HepG2 (cell line): ENCODE measurements at places on chromosomes 11 and 22. TPM values are rescaled to one million over a fixed set of nuclear protein-coding genes. Genes with fewer than 3 reads are reported as not detected.
A peak's percentile ranks its signal among the peaks of the same experiment; 100 is the strongest.

- no peaks in the 10 kb centered on the region for H3K36me3 ChIP-seq
- no peak for DNase-seq
- no peaks in the 10 kb centered on the region for H3K27me3 ChIP-seq
- H3K4me3 ChIP-seq: no peak overlapping the region
Observed at GRCh38 chr11:116357784-116358544, 414.8 kb downstream of the BUD13 start.

The GPHA2 gene
- 10.1 and 13.0 TPM in 2 replicates for polyA plus RNA-seq

The FXYD2 gene
- 38.8 and 45.9 TPM in 2 replicates for polyA plus RNA-seq

- peak overlapping the region; percentile 63 for H3K27ac ChIP-seq
- H3K36me3 ChIP-seq: peaks cover 1% of the 10 kb centered on the region; the same call in 1 of the 2 replicates
- H3K4me1 ChIP-seq: peaks cover 35% of the 10 kb centered on the region
- no peak overlapping the region for H3K4me3 ChIP-seq
- peak; percentile 84 for DNase-seq
Observed at GRCh38 chr11:8699903-8700302, 17.3 kb downstream of the RPL27A start.

The ATXN10 gene
- 162 and 194 TPM in 2 replicates for polyA plus RNA-seq

The CD151 gene
- 197 and 287 TPM in 2 replicates for polyA plus RNA-seq

The CNTN5 gene
- not detected in 2 replicates for polyA plus RNA-seq

DNA sequence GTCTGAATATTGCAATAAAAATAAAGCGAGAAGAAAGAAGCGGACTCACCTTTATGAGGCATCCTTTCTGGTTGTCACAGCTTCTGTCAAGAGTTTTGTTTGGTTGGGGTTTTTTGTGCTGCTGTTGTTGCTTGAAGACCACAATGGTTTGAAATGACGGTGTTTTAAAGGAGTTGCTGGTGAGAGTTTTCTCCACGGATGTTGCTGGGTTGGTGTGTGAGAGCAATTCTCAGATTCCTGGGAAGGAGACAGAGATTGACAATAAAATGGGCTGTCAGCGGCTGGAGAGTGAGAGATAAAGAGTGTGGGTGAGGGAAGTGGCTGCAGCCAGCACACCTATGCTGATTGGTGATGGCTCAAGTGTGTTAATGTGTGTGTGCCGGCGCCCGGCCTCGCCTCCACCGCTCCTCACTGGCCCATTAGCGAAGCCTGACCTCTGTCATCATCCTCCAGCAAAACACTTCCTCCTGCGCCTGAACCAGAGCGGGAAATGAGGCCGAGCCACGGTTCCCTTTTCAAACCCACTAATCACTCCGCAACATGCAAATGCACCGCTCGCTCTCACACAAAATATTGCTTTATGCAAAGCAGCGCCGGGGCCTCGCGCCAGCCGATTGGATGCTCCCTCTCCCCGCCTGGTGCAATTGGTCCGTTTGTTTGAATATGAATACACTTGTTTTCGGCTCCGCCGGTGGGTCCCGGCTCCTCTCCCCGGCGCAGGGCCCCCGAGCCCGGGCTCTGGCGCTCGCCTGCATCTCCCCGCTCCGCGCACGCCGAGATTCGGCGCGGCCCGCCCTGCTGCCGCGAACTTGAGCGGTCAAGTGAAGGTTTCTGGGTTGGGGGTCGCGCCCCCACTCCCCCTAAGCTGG is at the start of gene PAX6:
PAX6 (minus strand) TSS at position 544 of the 869 bp plus-strand sequence. CDS start 4,911 bp downstream, outside the sequence.
- no peaks in the 10 kb centered on the region for H3K36me3 ChIP-seq
- H3K4me1 ChIP-seq: peaks cover 60% of the 10 kb centered on the region
- H3K27ac ChIP-seq: no peak within 1 kb of the TSS
- DNase-seq: peak; percentile 51
- H3K4me3 ChIP-seq: peak within 1 kb of the TSS; percentile 70

DNA sequence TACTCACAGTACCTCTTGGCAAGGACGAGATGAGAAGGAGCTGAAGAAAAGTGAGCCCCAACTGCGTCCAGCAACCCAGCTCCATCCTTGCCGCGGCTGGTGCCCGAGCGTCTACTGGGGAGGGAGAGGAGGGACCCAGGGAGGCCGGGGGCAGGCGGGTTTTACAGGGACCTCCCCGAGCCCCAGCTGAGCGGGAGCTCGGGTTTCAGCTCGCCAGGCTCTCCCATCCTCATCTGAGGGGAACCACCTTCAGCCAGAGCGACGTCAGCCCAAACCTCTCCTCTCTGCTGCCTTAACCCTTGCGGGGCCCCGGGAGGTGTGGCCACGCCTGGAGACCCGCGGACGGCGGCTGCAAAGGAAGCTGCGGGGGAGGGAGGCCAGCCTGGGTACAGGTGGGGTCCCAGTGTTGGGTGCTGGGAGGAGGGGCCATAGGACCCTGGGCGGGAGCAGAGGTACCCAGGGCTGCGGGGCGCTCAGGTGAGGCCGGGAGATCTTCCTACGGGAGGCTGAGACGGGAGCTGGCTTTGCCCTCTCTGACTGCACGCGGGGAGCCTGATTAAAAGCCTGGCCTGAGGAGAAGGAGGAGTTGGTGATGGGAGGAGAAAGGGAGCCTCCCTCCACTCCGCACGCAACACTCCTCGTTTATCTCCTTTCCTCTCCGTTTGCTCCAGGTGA is at the start of gene PAMR1:
PAMR1 (minus strand) TSS at position 116 of the 675 bp plus-strand sequence; CDS start at position 85, 31 bp downstream.
- no peaks in the 10 kb centered on the region for H3K36me3 ChIP-seq
- no peak for DNase-seq
- H3K4me3 ChIP-seq: no peak within 1 kb of the TSS
- H3K27me3 ChIP-seq: peaks cover 7% of the 10 kb centered on the region

The SHISAL1 gene
- not detected in 2 replicates for polyA plus RNA-seq

- no peaks in the 10 kb centered on the region for H3K27me3 ChIP-seq
- H3K27ac ChIP-seq: no peak overlapping the region
- no peak for DNase-seq
- H3K36me3 ChIP-seq: no peaks in the 10 kb centered on the region
- no peaks in the 10 kb centered on the region for H3K4me1 ChIP-seq
Observed at GRCh38 chr11:81870815-81871214, 862.8 kb downstream of the FAM181B start.

- peak; percentile 58 for DNase-seq
- no peak overlapping the region for H3K4me3 ChIP-seq
- H3K27ac ChIP-seq: no peak overlapping the region
- no peaks in the 10 kb centered on the region for H3K27me3 ChIP-seq
- peaks cover 52% of the 10 kb centered on the region for H3K36me3 ChIP-seq
Observed at GRCh38 chr22:41532908-41533825, 11.1 kb downstream of the POLR3H start.

The APOBEC3B gene
- polyA plus RNA-seq: 4.3 and 6.7 TPM in 2 replicates

GRCh38 chr11:17386331-17387084 is 2.0 kb downstream of the KCNJ11 start:
- H3K27ac ChIP-seq: no peak overlapping the region
- DNase-seq: peak; percentile 43
- H3K4me1 ChIP-seq: 0 out of 2 replicates have a peak, but pooled peaks cover 5% of the 10 kb centered on the region

The PLA2G3 gene
- polyA plus RNA-seq: 0.12 and 0.24 TPM in 2 replicates

DNA sequence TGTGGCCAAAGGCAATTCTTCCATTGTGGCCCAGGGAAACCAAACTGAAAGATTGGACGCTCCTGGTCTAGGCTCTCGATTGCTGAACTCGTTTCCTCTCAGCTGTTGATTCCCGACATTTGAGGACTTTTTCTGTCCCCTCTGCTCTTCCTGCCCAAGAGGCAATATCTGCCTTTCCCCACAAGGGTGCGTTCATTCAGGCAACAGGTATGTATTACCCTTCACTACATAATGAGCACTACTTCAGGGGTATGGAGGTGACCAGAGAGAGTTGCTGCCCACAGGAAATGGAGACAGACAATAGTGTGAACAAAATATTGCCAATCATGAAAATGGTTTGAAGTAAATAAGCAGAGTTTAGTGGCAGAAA is 8.2 kb downstream of the PTH start:
- peak overlapping the region; percentile 79 for H3K4me3 ChIP-seq
- no peaks in the 10 kb centered on the region; the same call in 2 of the 3 replicates for H3K27me3 ChIP-seq
- H3K4me1 ChIP-seq: peaks cover 10% of the 10 kb centered on the region; the same call in 1 of the 2 replicates
- no peak overlapping the region for H3K27ac ChIP-seq
- DNase-seq: peak; percentile 77

DNA sequence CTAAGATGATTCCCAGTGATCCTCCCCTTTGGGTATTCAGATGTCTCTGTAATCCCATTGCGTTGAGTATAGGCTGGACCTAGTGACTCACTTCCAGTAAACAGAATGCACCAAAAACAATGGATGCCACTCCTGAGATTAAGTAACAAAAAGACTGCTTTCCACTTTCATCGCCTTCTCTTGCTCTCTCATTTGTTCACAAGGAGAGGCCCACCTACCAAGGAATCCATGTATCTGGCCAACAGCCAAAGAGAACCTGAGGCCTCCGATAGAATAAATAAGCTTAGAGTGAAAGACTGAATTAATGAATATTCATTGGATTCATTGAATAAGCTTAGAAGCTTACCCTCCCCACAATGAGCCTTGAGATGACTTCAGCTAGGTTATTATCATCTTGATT is 454.6 kb downstream of the KCNA4 start:
- H3K27ac ChIP-seq: no peak overlapping the region
- H3K4me3 ChIP-seq: no peak overlapping the region
- no peaks in the 10 kb centered on the region for H3K27me3 ChIP-seq
- H3K36me3 ChIP-seq: no peaks in the 10 kb centered on the region

GRCh38 chr22:37940698-37941376 is 12.6 kb downstream of the C22orf23 start:
- no peaks in the 10 kb centered on the region for H3K27me3 ChIP-seq
- no peak overlapping the region for H3K4me3 ChIP-seq
- no peak for DNase-seq
- no peak overlapping the region for H3K27ac ChIP-seq
- no peaks in the 10 kb centered on the region for H3K4me1 ChIP-seq
- H3K36me3 ChIP-seq: peaks cover 5% of the 10 kb centered on the region; the same call in 1 of the 2 replicates

GRCh38 chr22:31945443-31945855 is 1.1 kb downstream of the YWHAH start:
- H3K27ac ChIP-seq: peak overlapping the region; percentile 86
- H3K4me1 ChIP-seq: peaks cover 43% of the 10 kb centered on the region
- H3K36me3 ChIP-seq: peaks cover 3% of the 10 kb centered on the region

DNA sequence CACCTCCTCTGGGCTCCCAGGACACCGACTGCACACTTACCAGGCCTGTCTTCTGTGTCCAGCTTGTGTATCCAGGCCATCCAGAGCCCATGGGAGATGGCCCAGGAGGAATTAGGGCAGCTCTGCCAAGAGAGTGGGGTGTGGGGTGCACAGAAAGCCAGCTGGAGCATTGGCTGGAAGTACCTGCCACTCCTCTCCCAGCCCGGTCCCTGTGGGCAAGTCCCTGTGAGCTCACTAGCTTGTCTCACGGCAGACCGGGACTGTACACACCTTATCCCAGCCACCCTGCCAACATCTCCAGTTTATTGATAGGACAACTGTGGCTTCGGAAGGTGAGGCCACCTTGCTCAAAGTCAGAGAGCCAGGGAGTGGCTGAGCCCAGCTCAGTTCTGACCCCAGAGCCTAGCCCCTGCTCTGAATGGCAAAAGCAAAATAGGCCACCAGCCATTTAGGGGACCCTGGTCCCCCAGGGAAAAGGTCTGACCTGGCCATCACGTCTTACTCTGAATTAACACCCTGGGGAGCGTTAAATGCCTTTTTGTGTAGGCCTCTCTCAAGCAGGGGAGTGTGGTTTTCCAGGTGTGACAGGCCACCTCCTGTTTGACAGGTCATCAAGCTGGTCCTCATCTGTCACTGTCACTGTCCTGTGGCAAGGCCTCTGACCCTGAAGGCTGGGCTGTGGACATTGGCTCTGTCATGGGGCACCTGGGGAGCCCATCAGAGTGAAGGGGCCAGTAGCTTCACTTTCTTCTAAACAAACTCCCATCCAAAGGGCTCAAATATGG is 15.1 kb downstream of the UQCR10 start:
- peak overlapping the region; percentile 5 for H3K27ac ChIP-seq
- no peaks in the 10 kb centered on the region for H3K27me3 ChIP-seq
- peak overlapping the region; percentile 45; the same call in 1 of the 2 replicates for H3K4me3 ChIP-seq
- DNase-seq: peak; percentile 50
- no peaks in the 10 kb centered on the region for H3K36me3 ChIP-seq
- peaks cover 95% of the 10 kb centered on the region for H3K4me1 ChIP-seq

The SOX6 gene
- polyA plus RNA-seq: 2.0 and 2.6 TPM in 2 replicates

The DTX4 gene
- 0.50 and 0.67 TPM in 2 replicates for polyA plus RNA-seq

The GRIK4 gene
- polyA plus RNA-seq: 0.01 and 0.07 TPM in 2 replicates

GRCh38 chr22:46072110-46072881 is 78.0 kb upstream of the PPARA start:
- H3K36me3 ChIP-seq: no peaks in the 10 kb centered on the region
- DNase-seq: no peak
- no peak overlapping the region for H3K27ac ChIP-seq
- H3K4me1 ChIP-seq: peaks cover 9% of the 10 kb centered on the region
- peaks cover 15% of the 10 kb centered on the region for H3K27me3 ChIP-seq

DNA sequence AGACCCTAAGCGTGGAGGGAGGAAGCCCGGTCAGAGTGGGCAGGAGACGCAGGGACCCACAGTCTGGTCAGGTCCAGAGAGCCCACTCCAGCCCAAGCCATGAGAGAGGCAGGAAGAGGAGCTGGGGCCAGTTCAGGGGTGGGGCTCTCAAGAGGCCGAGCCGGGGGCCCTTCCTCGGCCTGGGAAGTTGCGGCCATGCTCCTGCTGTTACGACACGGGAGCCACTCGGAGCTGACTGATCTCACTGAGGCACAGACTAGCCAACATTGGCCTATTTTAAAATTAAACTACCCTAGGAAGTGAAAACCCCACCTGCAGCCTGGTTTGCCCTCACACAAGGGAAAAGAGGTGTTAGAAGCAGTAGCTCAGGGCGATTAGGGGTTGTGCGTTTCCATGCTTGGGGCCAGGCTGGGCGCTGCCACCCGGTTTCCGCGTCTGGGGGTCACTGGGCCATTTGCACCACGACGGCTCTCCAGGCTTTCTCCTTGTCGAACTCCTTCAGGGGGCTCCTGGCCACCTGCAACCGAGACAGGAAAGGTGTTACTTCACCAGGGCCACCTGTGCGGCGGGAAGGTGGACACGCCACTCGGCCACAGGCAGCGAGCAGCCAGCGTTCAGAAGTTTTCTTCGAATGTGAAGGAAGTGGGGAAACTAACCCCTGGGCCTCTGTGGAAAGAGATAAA is 3.2 kb upstream of the TTLL8 start:
- H3K4me3 ChIP-seq: no peak overlapping the region
- H3K27me3 ChIP-seq: peaks cover 37% of the 10 kb centered on the region
- DNase-seq: no peak
- no peaks in the 10 kb centered on the region for H3K36me3 ChIP-seq
- no peaks in the 10 kb centered on the region for H3K4me1 ChIP-seq

- H3K27me3 ChIP-seq: no peaks in the 10 kb centered on the region
- H3K36me3 ChIP-seq: no peaks in the 10 kb centered on the region
- no peak overlapping the region for H3K27ac ChIP-seq
- H3K4me1 ChIP-seq: no peaks in the 10 kb centered on the region
- no peak for DNase-seq
Observed at GRCh38 chr11:13699870-13700269, 31.4 kb downstream of the FAR1 start.

DNA sequence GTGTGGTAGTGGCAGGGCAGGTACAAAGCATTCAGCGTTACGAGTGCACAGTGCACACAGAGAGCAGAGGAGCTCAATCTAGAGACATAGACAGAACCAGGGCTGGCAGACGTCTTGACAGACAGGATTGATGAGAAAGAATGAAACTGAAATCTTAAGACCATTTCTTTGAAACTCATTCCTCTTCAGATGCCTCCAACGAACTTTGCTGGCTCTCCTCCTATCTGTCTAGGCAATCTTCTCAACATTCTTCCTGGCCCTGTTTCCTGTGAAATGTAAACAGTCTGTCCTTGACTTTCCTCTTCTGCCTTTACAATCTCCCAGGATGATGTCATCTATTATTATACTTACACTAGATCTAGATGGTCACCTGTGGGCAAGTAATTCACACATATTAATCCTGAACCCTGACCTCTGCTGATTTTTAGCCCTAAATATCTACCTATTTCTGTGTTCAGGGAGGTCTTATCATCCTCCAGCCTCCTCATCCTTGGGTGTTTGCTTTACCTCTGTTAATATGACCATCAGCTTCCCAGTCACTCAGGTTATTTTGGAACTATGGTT is 119.5 kb downstream of the ENTHD1 start:
- no peaks in the 10 kb centered on the region for H3K4me1 ChIP-seq
- DNase-seq: no peak
- no peak overlapping the region for H3K27ac ChIP-seq
- H3K36me3 ChIP-seq: no peaks in the 10 kb centered on the region
- H3K4me3 ChIP-seq: no peak overlapping the region
